ENCODE measurements at places on chromosomes 5 and 9.

- peak; percentile 90 for DNase-seq
Measured at GRCh38 chr5:180313677-180314505, 22.0 kb upstream of the MAPK9 start.

- DNase-seq = no peak
Measured at GRCh38 chr9:109052416-109052815, 39.1 kb upstream of the CTNNAL1 start.

GRCh38 chr5:14114615-14115251 is 28.4 kb upstream of the TRIO start:
- DNase-seq = no peak

DNA sequence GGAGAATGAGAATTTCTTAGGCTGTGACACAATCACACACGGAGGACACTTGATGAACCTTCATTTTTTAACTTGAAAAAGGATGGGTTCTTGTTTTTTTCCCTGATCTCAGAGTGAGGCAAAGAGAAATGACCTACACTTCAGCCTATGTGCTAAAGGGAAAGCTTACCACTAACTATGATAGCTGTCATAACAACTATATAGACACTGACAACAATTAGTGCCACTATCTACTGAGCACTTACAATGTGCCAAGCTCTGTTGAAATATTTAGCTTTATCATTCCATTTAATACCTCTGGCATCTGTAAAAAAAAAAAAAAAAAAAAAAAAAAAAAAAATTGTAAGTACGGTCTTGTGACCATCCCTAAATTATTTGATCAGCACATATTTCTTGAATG is 135.9 kb upstream of the WWC1 start:
- no peak for DNase-seq

Data from Kasumi-1 (cell line).